Activated naive CD4-positive, alpha-beta T cell (primary cell): ENCODE measurements at places on chromosomes 12 and 14.

GRCh38 chr12:49287876-49288275, 7.1 kb upstream of the PRPH start:
- DNase-seq = no peak

DNA sequence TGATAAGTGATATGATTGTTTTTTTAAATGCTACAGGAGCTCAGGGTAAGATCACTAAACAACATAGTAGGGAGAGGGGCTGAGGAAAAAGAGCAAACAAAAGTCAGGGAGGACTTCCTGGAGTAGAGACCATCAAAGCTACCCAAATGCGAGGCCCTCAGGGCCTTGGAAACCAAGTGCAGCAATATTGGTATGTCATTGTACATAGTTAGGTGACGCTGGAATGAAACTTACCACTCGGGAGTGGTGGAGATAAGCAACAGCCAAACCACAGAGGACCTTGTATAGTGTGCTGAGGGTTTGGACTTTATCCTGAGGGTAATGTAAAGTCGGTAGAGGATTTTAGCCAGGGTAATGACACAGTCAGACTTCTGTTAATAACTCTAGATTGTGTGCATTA, 13.8 kb downstream of the KITLG start:
- DNase-seq = no peak

DNA sequence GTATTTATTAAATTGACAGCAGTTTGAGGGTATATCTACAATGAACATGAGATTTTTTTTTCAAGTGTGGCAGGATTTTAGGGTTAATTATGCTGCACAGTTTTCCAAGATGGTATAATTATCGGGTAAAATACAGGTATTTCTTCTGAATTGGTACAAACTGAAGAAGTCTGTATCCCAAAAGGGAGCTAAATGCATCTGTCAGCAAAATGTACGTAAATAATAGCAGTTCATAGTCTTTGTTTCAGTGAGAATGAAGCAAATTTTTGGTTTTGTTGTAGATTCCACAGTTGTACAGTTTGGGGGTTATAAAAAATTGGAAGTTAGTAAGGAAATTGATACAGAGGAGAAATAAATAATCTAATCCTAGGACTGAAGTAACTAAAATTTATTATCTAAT, 63.3 kb downstream of the RAD52 start:
- DNase-seq = no peak

- DNase-seq = no peak
Measured at GRCh38 chr12:30862486-30862885, 64.1 kb upstream of the TSPAN11 start.

DNA sequence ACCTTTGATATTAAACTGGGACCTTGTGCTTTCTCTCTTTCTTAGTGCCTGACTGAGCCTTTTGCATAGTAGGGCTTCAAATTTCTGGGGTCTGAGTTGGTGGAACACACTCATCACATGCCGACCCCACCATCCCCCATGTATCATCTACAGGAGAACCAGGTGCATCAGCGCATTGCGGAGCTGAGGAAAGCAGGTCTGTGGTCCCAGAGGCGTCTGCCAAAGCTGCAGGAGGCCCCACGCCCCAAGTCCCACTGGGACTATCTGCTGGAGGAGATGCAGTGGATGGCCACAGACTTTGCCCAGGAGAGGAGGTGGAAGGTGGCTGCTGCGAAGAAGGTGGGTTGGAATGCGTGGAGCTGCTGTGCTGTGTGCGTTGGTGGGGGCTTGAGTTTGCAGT, 37.8 kb downstream of the EP400 start:
- DNase-seq = no peak

GRCh38 chr12:90023207-90023900, 314.7 kb upstream of the ATP2B1 start:
- no peak for DNase-seq
